ENCODE measurements at places on chromosomes 5 and 9.
A peak's percentile ranks its signal among the peaks of the same experiment; 100 is the strongest.

- peak; percentile 49 for DNase-seq
These were observed 1.9 kb downstream of the SSNA1 start for GRCh38 chr9:137190315-137190856.

DNA sequence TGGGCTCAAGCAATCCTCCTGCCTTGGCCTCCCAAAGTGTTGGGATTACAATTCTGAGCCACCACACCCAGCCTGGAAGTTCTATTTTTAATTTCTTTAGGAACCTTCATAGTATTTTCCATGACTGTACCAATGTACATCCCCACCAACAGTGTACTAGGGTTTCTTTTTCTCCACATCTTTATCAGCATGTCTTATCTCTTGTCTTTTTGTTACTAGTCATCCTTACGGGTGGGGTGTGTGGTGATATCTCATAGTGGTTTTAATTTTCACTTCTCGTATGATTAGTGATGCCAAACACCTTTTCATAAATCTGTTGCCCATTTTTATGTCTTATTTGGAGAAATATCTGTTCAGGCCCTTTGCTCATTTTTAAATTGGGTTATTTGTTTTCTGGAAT is 123.0 kb upstream of the MEF2C start:
- DNase-seq: no peak

DNA sequence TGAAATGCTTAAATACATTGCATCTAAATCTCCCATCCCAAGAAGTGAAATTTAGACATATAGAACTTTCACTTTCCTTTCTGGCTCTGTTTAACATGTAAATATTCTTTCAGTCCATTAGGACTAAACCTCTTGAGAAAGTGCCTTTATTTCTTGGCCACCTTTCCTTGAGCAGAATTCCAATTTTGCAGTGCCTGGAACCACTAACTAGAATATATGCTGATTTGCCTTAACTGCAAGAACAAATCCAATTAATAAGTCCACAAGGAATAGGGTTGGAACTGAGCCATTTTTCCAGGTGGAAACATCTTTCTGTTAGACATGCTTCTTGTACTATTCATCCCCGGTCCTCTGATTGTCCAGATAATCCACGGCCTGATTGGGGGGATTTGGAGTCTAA is 478.0 kb downstream of the ENC1 start:
- no peak for DNase-seq

DNA sequence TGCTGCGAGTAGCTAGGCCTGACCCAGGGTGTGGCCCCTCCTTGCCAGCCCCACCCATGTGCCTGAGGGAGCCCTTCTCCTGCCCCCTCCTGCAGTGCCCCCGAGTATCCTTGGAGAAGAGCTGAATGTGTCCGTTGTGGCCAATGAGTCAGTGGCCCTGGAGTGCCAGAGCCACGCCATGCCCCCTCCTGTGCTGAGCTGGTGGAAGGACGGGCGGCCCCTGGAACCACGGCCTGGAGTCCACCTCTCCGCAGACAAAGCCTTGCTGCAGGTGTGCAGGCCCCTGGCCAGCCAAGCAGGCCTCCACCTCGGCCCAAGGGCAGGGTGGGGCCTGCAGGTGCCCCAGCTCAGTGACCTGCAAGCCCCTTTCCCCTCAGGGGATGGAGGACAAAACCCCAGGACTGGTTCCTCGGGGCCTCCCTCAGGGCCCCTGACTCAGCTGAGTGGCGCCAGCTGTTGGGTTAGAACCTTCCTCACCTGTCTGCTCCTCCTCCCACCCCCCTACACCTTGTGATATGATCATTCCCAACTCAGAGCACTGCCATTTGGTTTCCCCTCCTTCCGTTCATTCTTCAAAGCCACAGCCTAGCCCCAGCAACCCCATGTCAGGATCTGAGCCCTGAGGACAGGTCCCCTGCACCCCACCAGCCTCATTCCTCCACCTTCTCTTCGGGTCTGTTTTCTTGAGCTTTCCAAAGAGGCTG is 80.0 kb upstream of the ASS1 start:
- no peak for DNase-seq

GRCh38 chr5:73640861-73641320 is 14.9 kb downstream of the ARHGEF28 start:
- DNase-seq: no peak

DNA sequence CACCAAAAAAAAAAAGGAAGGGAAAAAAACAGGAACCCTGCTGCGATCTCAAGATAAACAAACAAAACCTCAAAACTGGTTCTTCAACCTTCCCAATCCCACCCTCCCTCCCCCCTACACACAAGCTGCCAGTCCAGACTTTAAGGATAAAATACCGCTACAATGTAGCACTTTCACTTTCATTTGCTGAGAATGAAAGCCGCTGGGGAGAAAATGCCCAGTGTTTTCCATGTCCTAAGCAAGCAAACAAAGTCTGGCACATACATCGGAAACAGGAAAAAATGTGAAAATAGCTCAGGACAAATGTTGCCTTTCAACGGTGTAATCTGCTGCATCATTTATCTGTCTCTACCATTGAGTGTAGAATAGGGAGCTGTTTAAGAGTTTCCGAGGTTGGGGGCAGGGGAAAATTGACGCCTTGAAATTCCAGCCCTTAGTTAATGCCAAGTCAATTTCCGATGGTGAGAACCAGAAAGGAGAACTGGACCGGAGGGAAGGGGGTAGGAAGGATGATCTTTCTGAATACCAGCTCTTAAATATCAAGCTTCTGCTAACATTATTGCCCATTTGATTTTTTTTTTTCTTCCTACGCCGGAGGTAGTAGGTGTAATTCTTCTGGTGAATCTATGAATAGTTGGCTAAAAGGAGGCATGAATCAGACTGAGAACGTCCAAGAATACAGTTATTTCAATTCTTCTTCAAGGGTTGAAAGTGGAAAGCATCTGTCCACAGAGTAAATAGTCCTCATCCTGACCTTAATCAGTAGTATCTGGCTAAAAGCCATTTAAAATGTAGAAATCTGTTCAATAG is 1.2 kb upstream of the ADAMTS6 start:
- peak; percentile 58 for DNase-seq

DNA sequence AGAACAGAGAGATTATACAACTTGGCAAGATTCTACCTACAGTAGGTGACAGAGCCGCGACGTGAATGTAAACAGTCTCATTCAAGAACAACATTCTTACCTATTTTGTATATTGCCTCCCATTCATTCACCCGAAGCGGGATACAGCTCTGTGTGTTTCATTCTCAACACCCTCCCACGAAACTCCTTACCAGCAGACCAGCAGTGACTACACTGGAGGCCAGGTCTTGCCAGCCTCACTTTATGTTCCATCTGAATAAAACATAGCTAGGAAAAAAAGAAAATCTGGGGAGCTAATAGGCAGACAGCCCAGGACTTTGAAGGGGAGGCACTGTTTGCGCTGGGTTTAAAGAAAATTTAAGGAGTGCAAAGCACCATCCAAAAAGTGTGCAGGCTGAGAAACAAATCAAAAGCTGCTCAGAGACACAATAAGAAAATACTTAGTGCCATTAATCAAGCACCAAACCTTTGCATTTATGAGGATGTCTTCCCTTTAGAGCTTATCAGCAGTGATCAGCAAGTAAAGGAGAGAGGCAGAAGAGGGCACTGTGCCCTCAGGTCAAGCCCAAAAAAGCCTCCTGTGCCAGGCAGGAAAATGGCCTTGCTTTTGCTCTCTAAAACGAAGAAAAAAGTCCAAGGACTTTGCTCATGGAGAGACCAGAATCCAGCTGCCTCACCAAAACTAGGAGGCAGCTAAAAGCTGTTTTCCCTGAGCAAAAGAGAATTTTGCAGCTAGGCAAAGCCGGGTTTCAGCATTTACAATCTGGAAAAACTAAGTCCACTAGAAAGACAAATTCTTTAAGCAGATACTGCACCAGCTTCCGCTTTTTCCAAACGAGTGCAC is 295.1 kb downstream of the BNC2 start:
- no peak for DNase-seq

GRCh38 chr5:33362915-33363314 is 77.8 kb upstream of the TARS1 start:
- no peak for DNase-seq

Data from NAMALWA (cell line).